Inflammatory macrophage treated with lipopolysaccharide for 1 hour (primary cell): ENCODE measurements at places on chromosomes 3 and 15.

GRCh38 chr3:57586778-57587177 is 10.4 kb downstream of the ARF4 start:
- no peak for DNase-seq

DNA sequence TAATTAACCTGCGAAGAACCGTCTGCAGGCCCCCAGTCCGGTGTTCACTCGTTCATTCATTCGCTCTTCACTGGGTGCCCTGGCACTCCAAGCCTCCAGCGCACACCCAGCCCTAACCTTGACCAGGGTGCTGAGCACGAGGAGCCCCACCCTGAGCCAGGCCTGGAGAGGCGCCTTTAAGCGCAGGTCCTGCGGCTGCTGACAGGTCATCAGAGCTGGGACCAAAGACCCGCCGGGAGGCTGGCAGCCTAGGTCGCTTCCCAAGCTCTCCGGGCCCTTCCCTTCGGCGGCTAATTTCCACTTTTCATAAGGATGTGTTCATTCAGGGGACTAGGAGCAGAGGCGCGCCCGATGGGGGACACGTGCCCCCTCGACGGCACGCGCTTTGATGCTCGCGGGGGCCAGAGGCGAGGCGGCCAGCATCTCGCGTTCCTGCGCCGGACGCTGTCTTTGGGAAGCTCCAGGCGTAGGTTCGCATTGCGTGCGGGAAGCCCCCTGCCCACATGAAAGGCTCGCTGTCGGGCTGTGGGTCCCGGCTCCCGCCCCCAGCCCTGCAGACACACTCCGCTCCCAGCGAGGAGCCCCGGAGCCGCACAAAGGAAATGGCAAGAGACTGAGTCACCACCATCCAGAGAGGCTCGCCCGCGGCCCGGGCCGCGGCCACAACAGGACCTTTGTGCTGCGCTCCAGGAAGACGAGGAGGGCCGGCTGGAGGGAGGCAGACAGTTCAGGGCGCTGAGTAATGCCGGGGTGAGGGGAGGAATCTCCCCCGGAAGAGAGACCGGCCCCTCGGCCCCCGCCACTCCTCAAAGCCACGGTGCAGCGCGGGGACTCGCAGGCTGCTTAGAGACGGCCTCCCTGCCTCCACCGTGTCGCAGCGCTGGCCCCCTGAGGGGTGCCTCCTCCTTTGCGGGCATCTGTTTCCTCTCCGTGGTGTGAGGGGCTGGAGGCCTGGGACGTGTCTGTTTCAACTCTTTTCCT is 266.4 kb upstream of the HES1 start:
- DNase-seq, result peak; percentile 24

- peak; percentile 72 for DNase-seq
Measured at GRCh38 chr15:40266828-40267304, 16.0 kb downstream of the ANKRD63 start.

DNA sequence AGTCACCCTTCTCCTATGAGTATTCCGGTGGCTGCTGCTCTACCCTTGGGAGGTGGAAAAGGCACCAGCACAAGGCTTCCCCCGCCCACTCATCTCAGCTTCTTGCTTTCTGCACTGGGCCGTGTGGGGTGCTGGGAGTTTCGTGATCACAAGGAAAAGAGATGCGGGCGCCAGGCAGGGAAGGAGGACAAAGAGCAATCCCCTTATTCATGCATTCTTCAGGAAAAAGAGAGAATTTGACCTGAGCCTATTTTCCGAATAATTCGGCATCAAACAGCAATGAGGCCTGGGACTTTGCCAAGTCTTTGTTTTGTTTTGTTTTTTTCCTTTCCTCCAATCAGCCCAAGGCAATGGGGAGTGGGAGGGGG is 102.2 kb upstream of the LPP start:
- peak; percentile 18 for DNase-seq

DNA sequence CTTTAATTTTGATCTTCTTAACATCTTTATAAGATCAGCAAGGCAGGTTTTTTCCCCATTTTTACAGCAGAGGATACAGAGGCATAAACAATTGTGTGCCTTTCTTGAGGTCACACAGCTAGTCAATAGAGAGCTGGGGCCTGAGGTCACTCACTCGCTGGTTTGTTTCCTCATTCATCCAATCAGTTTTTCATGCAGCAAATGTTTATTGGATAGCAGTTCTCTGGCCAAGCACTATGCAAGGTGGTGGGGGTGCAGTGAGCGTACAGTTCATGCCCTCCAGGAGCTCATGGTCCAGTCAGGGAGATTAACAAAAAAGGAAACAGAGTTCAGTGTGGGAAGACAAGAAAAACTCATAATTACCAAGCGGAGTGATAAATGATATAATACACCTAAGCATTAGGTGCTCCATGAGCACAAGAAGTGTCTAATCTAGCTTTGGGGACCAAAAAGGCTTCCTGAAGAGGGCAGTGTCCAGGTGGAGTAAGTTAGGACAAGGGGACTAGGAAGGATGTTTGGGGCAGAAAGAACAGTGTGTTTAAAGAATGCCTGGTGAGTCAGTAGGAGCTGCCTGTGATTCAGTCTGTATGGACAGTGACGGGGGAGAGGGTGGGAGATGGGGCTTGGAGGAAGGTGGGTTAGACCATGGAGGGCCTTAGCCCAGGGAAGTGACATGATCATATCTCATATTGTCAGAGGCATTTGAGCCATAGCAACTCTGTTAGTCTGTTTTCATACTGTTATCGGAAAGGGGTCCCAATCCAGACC is 29.3 kb downstream of the MAP2K5 start:
- DNase-seq, result no peak

DNA sequence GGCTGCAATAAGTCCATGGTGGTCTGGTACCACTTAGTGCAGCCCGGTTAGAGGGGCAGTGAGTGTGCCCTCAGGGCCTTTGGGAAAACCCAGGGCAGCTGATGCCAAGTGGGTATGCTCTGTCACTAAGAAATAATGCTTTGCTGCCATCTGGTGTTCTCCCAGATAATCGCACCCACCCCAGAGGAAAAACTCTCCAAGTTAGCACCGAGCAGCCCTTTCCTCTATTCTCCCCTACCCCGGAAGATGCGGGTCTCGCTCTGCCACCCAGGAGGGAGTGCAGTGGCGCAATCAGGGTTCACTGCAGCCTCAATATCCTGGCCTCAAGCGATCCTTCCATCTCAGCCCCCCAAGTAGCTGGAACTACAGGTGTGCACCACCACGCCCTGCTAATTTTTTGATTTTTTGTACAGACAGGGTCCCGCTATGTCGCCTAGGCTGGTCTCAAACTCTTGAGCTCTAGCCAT is 21.3 kb upstream of the DAPK2 start:
- DNase-seq, result peak; percentile 95

DNA sequence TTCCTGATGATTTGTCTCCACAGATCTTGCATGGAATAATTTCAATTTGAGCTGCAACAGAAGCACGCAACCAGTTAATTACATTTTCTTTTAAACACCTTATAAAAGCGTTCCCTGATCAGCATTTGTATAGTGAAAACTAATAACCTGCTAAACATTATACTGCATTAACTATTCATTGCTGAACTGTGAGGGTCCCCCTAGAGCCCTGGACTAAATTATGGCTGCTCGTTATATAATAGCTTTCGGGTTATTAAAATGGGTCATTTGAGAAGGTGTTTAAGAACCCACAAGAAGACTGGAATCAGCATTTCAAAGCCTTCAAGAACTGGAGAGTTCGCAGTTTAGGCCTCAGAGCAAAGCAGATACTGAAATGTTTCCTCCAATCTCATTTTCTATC is 52.9 kb upstream of the ICE2 start:
- DNase-seq, result no peak

DNA sequence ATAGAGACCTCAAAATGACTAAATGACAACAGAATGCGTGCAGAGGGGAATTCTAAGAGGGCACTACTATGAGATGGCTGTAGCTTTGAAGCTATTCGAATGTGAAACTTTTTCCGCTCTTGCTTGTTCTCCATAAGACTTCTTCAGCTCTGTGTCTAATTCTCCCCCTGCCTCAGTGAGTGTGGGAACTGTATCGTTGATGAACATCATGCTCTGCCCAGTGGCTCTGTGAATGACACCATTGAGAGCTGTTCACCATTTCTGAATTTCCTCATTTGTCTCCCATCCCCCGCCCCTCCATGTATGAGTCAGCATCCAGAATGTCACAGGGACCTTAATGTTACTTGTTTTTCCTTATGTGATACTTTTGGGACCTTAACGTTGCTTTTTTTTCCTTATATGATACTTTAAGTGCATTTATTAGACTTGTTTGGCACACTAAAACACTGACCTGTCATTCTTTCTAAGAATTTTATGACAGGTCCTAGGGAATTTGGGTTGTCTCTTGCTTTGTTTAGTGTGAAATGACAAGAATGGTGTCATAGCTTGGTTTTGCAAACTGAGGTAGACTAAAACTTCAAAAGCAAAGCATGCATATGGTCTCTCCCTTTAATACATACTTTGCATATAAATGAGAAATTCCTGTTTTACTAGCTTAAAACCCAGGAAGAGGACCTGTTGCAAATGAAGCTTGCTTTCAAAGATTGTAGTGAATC is 99.6 kb downstream of the FNDC3B start:
- DNase-seq, result peak; percentile 91

DNA sequence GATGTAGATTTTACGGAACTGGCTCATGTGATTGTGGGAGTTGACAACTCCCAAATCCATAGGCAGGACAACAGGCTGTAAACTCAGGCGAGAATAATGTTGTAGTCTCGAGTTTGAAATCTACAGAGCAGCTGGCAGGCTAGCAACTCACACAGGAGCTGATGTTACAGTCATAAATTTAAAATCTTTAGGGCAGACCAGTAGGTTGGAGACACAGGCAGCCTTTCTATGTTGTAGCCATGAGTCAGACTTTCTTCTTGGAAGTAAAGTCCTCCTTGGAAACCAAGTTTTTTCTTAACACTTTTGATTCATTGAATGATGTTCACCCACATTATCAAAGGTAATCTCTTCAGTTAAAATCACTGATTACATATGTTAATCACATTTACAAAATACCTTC is 89.1 kb upstream of the ALCAM start:
- DNase-seq, result no peak

- DNase-seq, result no peak
Measured at GRCh38 chr15:99943466-99943865, 210.2 kb upstream of the LYSMD4 start.

DNA sequence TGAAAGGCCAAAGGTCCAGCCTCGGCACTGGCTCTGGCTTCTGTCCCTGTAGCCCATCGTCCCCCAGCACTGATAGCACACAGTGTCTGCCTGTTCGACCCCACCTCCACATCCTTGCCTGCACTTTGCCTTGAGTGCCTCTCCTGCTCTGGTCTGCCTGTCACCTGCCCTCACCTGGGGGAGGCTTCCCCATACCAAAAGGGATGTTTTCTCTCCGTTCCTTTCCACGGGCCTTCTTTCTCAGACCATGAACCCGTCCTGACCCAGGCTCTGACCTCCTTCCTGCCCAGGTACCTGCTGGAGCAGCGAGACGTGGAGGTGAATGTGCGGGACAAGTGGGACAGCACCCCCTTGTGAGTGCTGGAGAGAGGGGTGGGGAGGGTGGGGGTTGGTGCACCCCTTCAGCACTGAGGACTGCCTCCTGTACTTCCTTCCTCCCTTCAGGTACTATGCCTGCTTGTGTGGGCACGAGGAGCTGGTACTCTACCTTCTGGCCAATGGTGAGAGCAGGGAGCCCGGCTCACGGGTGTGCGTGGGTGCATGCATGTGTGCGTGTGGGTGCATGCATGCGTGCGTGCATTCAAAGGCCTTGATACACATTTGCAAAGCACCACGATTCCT is 1.5 kb downstream of the ABTB1 start:
- DNase-seq, result no peak

DNA sequence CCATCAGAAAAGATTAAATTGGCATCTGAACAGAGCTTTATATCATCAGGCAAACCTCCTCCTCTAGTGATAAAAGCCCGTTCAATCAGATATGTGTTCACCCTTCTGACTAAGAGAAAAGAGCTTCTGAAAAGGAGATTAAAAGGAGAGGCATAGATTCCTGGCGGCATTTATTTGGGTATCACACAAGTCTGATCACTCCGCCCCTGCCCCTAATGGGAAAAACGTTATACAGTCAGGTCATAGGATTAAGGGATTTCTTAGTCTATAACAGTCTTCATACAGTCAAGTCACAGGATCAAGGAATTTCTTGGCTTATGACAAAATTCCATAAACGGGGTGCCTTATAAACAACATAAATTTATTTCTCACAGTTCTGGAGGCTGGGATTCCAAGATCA is 295.4 kb upstream of the SATB1 start:
- DNase-seq, result no peak

GRCh38 chr15:68769702-68770101 is 51.0 kb downstream of the ANP32A start:
- DNase-seq, result no peak

DNA sequence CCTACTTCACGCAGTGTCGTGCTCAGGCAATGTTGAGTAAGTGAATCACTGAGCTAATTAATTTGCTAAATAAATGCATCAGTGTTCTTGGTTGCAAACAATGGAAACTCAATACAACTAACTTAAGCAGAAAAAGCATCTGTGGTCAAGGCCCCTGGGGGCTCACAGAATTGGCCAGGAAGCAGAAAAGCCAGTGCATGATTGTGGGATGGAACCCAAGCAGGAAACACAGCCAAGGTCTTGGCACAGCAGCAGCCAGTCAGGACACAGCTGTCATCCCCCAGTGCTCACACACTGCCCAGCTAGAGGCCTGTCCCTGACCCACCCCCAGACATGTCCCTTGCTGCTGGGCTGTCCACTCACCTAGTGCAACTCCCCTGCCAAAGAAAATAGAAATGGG is 85.9 kb downstream of the AQP9 start:
- DNase-seq, result no peak

GRCh38 chr3:56369914-56370313 is 98.4 kb downstream of the ERC2 start:
- no peak for DNase-seq

GRCh38 chr3:179056326-179056725 is 15.3 kb downstream of the ZMAT3 start:
- no peak for DNase-seq

DNA sequence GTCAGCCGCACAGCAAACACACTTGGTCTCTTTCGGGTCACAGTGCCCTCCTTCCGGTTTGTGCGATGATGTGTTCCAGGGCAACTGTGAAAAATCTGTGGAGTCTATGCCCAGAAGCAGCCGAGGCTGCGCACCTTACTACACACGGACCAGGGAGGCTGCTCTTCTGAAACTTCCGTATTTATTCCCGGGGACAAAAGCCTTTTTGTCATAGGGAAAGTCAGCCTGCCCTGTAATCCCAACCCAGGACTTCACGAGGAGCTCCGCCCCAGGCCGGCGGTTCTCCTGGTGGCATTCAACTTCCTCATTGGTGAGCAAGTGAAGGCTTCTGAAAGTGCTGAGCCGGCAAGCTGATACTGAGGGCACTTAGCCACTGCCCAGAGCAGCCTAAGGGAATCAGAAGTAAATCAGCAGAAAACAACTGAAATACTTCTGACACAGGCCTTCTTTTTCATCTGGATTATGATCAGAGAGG is 126.5 kb downstream of the FMN1 start:
- peak; percentile 84 for DNase-seq

DNA sequence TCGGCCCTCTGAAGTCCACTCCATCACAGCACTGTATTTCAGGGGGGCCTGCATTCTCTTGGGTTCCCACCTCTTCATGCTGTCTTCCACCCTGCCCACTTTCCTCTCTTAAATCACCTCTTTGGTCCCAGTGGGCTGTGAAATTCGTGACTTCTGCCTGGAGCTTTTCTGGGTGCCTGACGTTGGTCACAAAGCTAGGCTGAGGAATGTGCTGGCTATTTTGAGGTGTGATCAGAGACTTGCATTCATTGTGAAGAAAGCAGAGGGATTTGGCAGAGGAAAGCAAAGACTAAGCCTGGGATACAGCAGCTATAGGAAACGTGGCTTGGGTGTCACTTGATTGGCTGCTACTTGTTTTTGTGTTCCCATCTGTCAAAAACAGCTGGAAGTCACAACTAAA is 202.5 kb downstream of the SATB1 start:
- no peak for DNase-seq
